ENCODE measurements at places on chromosomes 3 and 15.

GRCh38 chr3:13706886-13707285, 158.0 kb downstream of the FBLN2 start:
- DNase-seq, result no peak

- DNase-seq, result no peak
Observed at GRCh38 chr3:64318001-64318400, 92.7 kb upstream of the PRICKLE2 start.

DNA sequence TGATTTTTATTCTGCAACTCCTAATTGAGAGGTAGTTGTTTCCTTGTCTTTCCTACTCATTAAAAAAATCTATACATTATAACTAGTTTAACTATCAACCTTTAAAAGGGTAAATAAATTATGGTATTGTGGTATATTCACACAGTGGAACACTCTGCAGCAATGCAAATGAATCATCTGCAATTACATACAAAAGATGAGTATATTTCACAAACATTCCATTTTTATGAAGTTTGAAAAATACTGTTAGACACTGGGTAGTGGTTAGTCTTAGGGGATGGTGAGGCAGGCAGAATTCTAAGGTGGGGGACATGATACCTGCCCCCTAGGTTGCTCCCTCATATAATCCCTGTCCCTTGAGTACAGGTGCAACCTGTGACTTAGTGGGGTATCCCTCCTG, 44.0 kb upstream of the MAGI1 start:
- no peak for DNase-seq

- peak; percentile 33 for DNase-seq
Observed at GRCh38 chr3:43162230-43163084, 56.6 kb upstream of the POMGNT2 start.

DNA sequence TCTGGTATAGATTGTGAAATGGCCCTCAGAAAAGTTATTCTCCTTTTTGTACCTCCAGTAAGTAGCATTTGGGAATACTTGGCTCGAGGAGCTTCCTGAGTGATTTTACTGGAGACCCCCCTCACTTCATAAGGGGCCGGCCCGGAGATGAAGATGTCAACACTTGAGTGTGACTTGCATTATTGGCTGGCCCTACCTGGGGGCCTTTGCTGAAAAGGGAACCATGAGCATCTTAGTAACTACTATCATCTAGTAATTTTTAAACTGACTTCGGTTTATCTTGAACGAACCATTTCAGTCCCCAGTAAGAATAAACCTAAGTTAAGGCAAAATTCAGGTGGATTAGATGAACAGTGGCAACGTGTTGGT, 1.3 kb downstream of the FAIM start:
- DNase-seq, result no peak

DNA sequence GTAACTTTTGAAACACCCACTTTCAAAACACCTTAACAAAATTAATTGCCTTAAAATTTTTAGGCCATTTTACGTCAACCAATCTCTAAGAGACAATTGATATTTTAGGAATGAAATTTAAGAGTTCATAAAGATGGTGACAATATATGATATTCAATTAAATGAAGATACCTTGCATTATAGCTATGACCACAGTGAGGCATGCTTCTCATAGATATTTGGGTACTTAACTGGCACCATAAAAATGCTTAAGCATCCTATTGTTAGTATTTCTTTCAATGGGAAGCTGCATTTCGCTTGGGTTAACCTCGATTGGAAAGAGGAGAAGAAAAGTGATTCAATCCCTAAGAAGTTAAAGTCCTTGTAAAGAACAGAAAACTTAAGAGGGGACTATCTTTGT, 209.0 kb downstream of the GAP43 start:
- no peak for DNase-seq

GRCh38 chr3:140580746-140581145, 97.1 kb upstream of the TRIM42 start:
- DNase-seq, result no peak

GRCh38 chr3:141796081-141796888, 33.1 kb downstream of the GRK7 start:
- peak; percentile 86 for DNase-seq

GRCh38 chr3:134901461-134901860, 106.4 kb downstream of the EPHB1 start:
- DNase-seq, result no peak

DNA sequence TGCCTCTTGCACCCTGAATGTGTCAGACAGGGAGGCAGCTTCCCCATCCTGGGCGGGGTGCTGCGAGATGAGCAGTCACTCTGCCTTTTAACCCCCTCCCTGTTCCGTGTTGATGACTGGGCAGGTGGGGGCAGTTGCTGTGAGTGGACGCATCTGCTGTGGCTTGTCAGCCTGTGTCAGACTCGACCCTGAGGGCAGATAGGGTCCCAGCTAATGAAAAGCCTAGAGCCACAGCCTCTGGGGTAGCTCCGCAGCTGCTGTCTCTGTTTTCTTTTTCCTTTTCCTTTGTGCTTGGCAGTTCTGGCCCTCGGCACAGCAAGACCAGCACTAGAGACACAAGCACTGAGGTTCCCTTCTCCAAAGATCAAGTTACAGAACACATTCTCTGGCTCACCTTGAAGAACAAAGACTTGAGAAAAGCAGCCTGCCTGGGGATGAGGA, 43.0 kb upstream of the GLCE start:
- no peak for DNase-seq

DNA sequence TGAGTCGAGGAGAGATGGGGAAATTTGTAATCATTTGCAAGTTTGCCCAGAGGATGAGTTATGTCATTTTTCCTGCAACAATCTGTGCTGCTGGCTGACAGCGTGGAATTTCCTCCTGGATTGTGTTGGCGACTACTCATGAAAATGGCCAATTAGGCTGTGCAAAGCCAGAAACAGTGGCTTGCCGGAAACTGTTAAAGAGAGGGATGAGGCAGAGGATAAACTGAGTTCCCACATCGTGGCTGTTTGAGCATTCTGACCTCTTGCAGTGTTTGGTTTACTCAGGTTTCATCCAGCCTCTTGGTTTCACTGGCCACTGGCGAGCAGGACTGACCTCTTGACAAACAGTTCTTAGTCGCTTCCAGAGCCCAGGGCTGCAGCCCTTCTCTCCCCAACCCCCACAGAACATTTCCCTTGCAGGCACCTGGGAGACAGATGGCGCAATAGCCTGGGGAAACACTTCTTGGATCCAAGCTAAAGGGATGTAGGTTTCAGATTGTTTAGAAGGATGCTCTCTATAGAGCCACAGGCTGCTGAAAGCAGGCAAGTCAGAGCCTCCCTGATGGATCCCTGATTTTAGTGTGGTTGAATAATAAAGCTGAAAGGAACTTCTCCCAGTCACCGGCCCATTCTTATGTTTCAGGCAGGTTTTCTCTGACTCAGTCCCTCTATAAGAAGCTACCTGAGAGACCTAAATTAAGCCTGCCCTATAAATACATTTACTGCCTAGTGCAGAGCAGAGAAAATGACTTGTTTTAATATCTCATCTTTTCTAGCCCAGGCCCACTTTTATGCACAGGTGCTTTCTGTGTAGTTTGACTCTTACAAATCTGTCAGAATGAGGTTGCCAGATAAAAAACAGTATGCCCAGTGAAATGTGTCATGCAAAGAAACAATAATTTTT, 92.8 kb upstream of the UBE2E1 start:
- DNase-seq, result no peak

GRCh38 chr15:67369359-67369998, 114.9 kb downstream of the IQCH start:
- no peak for DNase-seq

GRCh38 chr15:28020644-28021043, 78.5 kb downstream of the OCA2 start:
- no peak for DNase-seq

GRCh38 chr3:118213892-118214291, 820.8 kb downstream of the IGSF11 start:
- DNase-seq, result no peak

DNA sequence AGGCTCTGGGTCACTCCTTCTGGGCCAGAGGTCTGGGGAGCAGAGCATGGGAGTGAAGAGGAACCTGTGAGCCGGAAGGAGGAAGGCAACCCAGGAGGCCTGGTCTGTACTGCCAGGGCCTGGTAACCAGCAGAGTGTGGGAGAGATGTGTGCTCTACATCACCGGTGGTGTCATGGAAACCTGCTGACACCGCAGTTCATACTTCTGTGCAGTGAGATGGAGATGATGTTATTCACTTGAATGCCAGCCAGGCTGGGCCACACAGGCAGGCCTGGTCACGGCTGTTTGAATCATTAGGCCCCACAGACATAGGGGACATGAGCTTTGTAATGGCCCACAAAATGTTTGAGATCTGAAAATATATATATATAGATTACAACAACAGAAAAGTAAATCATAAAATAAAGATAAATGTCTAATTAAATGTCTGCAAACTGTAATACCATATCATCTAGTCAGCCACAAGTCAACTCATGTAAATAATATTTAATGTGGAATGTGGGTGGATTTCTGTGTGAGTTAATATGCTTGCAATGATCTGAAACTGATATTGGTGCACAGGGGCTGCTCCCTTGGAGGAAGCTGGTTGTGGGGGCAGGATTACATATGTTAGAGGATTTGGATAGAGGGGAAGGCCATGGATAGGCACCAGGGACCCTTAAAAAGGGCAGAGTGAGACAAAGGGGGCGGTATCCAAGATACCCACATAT, 108.5 kb upstream of the PFN2 start:
- no peak for DNase-seq

DNA sequence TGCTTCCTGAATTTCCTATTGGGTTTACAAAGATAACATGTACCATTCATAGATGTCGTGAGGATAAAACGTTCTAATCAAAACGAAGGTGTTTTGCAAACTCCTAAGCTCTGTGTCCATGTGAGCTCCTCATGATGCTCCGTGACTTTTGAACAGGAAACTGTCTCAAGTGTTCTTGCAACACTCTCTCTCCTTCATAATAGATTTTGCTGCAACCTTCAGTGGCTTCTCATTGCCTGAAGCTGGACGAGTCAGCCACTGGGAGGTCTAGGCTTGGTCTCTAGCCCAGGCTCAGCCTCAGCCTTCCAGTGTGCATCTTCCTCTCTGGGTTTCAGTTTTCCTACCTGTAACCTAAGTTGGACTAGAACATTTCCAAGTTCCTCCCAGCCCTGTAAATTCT, 18.7 kb upstream of the BCL2A1 start:
- no peak for DNase-seq

Data from activated T-cell treated with anti-CD3 and anti-CD28 coated beads, Interleukin-2, amount 50 U/mL, for 72 hours (primary cell).